ENCODE measurements at places on chromosomes 2 and 18.

GRCh38 chr2:231701456-231702373, 6.6 kb upstream of the PTMA start:
- DNase-seq, result no peak

- DNase-seq, result no peak
These were observed 888 bp upstream of the ADCY3 start for GRCh38 chr2:24920809-24921441.

DNA sequence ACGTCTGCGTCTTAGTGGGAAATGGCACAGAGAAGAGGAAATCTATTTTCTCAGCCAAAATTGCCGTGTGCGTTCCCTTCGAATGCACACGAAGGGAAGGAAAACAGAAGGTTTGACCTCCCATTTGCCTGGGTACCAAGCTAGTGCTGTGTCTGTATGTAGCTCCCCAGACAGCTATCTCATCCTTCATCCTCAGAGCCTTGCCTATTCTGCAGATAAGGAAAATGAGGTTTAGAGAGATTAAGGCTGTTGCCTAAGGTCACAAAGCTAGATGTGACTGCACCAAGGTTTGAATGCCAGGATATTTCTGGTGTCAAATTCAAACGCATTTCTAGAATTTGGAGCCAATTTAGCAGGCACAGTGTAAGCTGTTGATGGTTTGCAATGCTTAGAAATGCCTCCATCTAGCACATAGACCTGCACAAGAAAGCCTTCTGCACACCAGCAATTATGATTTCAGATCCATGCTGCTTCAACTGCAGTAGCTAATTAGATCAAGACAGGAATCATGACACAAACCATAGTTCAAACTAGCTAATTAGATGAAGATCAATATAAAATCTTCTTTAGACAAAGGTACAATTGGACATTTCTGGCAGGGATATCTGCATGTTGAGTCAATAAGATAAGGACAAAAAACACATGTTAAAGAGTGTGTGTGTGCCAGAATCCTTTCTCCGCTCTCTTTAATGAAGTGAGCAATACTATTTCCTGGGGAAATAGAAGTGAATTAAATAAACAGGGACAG, 115.1 kb downstream of the CMPK2 start:
- DNase-seq, result no peak

DNA sequence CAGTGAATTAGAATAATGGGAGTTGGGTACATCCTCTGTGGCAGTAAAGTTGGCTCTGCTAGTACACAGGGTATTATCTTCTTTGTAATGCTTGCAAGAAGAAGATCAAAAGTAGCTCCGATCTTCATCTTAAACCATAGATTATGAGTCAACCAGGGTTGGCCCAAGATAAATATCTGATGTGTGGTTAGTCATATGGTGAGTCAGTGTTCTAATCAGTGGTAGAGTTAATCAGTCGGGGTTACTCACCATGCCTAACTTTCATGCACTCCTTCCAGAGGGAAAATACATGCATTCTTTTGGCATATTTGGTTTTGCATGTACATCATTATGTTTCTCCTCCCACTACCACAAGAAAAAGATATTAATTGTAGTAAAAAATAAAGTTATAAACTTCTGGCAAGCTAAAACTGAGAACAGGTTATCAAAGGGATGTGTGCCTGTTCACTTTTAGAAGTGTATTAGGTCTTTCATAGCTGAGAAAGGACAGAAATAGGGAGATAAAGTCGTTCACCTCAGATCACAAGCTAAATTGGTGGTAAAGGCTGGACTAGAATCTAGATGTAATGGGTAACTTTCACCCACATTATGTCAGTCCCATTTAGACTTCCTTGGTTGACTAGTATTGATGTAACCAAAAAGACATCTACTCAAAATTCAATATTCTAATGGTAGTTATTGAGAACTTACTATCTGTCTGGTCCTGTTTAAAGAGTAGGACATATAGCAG, 684.4 kb downstream of the IRS1 start:
- no peak for DNase-seq

- no peak for DNase-seq
These were observed 178.0 kb downstream of the SH3BP4 start for GRCh38 chr2:235129850-235130249.

DNA sequence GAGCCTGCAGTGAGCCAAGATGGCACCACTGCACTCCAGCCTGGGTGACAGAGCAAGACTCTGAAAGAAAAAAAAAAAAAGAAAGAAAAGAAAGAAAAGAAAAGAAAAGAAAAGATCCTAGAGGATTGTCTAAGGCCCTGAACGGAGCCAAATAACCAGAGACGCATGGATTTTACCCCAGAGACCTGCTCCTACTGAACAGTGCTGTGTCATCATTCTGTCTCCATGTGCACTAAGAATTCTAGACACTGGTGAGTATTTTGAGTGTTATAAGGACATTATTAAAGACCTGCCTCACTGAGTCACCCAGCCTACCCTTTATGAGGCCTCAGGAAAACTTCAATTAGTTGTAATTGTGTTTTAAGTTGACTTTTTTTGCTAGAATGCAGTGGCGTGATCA, 61.9 kb upstream of the RIOK3 start:
- no peak for DNase-seq

- no peak for DNase-seq
These were observed 43.9 kb downstream of the TOGARAM2 start for GRCh38 chr2:29024882-29025430.

Measured in stimulated activated CD8-positive, alpha-beta memory T cell treated with anti-CD3 and anti-CD28 coated beads, Interleukin-4, amount 100 ng/mL, for 1 hour (primary cell).